ENCODE measurements at places on chromosomes 11 and 22. TPM values are rescaled to one million over a fixed set of nuclear protein-coding genes. Genes with fewer than 3 reads are reported as not detected.

The NRIP3 gene
- not detected for total RNA-seq

The MN1 gene
- 0.11 TPM for total RNA-seq

The MEI1 gene
- total RNA-seq = 33.1 TPM

The C11orf97 gene
- not detected for total RNA-seq

The IL10RA gene
- total RNA-seq = 10.8 TPM

- no peak overlapping the region for H3K4me3 ChIP-seq
- peaks cover 3% of the 10 kb centered on the region for H3K27me3 ChIP-seq
- no peaks in the 10 kb centered on the region for H3K36me3 ChIP-seq
- H3K4me1 ChIP-seq = peaks cover 7% of the 10 kb centered on the region
- H3K27ac ChIP-seq = no peak overlapping the region
Measured at GRCh38 chr11:47589584-47589976, 3.1 kb downstream of the FAM180B start.

- no peak overlapping the region for H3K4me3 ChIP-seq
- H3K36me3 ChIP-seq = no peaks in the 10 kb centered on the region
- no peaks in the 10 kb centered on the region for H3K4me1 ChIP-seq
- H3K27me3 ChIP-seq = peaks cover 4% of the 10 kb centered on the region
- no peak overlapping the region for H3K27ac ChIP-seq
Measured at GRCh38 chr11:70828593-70829082, 423.7 kb downstream of the SHANK2 start.

GRCh38 chr11:128421577-128422330, 165.6 kb downstream of the ETS1 start:
- H3K4me3 ChIP-seq = no peak overlapping the region
- H3K27ac ChIP-seq = no peak overlapping the region
- no peak for DNase-seq
- no peaks in the 10 kb centered on the region for H3K27me3 ChIP-seq
- H3K36me3 ChIP-seq = no peaks in the 10 kb centered on the region

GRCh38 chr11:131737357-131737756, 366.9 kb downstream of the NTM start:
- H3K36me3 ChIP-seq = no peaks in the 10 kb centered on the region
- peaks cover 5% of the 10 kb centered on the region for H3K27me3 ChIP-seq
- H3K27ac ChIP-seq = no peak overlapping the region
- no peak for DNase-seq
- H3K4me1 ChIP-seq = no peaks in the 10 kb centered on the region
- no peak overlapping the region for H3K4me3 ChIP-seq

- DNase-seq = no peak
- no peak overlapping the region for H3K27ac ChIP-seq
- no peaks in the 10 kb centered on the region for H3K27me3 ChIP-seq
- H3K4me3 ChIP-seq = no peak overlapping the region
- H3K36me3 ChIP-seq = no peaks in the 10 kb centered on the region
- H3K4me1 ChIP-seq = no peaks in the 10 kb centered on the region
Measured at GRCh38 chr11:75547617-75548058, 14.4 kb upstream of the SERPINH1 start.

DNA sequence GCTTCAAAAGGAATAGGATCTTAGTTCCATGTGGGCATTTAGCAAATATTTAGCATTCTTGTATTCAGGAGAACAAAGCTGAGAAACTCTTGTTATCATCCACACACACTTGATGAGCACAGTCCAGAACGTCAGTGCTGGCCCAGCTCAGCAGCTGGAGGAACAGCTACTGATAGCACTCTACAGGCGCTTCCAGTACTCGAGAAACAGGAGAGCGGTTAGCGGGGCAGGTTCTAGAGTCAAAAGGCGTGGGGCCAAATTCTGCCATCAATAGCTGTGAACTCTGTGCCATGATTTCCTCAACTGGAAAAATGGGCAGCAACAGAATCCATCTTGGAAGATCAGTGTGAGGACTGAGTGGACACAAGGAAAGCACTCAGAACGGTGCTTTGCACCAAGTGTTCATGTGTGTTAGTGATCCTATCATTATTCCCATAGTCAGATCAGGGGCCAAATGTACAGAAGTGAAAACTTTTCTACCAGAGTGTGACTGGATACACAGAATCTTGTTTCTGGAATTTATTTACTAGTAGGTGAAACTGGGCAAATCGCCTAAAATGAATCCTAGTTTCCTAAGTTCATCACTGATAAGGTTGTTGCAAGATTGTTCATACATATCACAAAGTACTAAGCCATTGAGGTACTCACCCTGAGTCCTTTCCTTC, 3.2 kb downstream of the JOSD1 start:
- no peaks in the 10 kb centered on the region for H3K27me3 ChIP-seq
- H3K4me3 ChIP-seq = peak overlapping the region; percentile 86
- no peak for DNase-seq
- H3K4me1 ChIP-seq = peaks cover 8% of the 10 kb centered on the region

DNA sequence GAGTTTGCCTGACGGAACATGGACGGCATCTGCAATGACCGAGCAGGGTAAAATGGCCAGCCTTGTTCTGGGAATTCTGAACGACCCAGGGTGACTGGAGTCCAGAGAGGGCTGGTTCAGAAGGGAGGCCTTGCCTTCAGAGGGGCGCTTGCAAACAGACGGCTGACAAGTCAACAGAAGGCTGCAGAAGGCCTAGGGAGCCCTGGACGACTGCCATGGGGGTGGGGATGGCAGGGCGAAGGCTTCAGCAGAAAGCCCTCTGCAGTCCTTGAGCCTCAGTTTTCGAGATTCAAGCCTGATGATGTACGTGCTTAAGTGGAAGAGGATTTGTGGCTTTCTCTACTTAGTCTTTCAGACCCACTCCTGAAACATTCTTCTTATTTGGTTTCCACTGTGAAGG, 117.1 kb upstream of the TBCEL start:
- H3K27me3 ChIP-seq = no peaks in the 10 kb centered on the region
- H3K4me3 ChIP-seq = no peak overlapping the region
- no peak for DNase-seq
- no peaks in the 10 kb centered on the region for H3K36me3 ChIP-seq

DNA sequence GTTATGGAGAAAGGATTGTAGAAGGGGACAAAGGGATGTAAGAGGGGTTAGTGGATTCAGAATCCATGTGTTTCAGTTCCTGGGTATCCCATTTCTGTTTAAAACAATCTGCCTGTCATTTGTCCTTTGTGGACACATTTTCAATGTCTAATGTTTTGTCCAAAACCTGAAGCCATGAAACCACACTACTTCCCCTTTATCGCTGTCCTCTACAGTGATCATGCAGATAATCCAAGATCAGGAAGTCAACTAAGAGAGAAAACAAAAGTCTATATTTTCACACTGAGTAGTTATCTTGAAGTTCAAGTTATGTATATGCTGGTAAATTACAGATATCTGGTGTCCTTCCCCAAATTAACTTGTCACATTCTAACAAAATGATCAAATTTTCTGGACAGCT, 457.0 kb downstream of the NTM start:
- H3K27me3 ChIP-seq = peaks cover 2% of the 10 kb centered on the region
- H3K4me3 ChIP-seq = no peak overlapping the region
- H3K27ac ChIP-seq = no peak overlapping the region
- no peaks in the 10 kb centered on the region for H3K4me1 ChIP-seq

DNA sequence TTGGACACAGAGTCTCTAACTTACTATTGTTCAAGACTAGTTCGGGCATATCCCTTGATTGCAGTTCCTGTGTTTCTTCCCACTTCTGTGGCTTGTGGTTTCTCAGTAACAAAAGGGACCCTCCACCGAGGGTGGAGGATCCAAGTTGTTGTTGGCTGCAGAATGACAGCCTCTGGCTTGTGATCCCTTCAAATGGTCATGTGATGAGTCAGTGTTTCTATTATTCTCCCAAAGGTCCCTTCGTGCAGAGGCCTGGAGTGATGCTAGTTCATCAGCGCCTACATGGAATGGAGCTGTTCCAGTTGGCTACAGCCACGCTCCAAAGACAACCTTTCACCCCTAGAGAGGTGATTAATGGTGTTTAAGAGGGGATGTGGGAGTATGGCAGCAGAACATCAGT, 2.6 kb upstream of the VWCE start:
- no peaks in the 10 kb centered on the region for H3K27me3 ChIP-seq
- peaks cover 16% of the 10 kb centered on the region for H3K36me3 ChIP-seq
- peaks cover 28% of the 10 kb centered on the region for H3K4me1 ChIP-seq
- no peak overlapping the region for H3K4me3 ChIP-seq

DNA sequence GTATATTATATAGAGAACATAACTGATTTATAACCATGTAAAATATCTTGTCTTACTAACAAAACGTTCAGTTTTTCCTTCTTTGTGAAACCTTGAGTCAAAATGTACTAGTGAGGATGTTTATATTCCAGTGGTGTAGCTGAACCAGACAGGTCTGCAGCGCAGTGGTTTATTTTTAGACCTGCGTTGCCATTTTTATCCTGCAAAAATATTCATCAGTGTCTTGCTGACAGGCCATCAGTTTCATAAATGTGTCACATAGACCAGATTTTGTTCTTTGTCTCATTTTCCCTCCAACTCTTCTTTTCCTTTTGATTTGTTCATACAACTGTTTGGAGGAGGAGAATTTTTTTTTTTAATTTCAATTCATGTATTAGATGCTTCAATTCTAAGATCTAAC, 43.1 kb downstream of the HSD17B12 start:
- DNase-seq = no peak
- H3K4me1 ChIP-seq = no peaks in the 10 kb centered on the region
- no peak overlapping the region for H3K4me3 ChIP-seq

DNA sequence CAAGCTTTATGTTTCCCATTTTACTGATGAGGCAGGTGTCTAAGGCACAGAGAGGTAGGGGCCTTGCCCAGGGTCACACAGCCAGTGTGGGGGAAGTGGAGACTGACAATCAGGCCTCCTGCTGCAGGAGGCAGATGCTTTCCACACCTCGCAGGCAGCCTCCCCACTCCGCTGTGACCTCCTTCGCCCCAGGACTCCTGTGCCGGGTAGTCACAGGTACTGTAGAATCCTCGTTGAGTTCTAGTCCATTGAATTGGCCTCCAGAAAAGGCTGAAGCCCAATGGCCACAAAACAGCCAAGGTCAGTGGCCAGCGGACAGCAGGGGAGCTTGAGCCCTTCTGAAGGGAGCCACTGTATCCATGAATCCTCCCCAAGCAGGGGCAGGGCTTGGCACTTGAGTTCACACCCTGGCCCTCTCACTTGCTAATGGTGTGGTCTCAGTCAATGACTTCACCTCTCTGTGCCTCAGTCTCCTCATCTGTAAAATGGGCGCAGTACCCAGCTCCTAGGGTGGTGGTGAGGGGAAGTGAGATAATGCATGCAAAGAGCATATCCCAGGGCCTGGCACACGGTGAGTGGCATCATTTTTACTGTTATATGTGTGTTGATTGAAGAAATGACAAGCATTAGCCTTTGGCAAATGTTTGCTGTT, 1.1 kb upstream of the FXYD2 start:
- no peak overlapping the region for H3K4me3 ChIP-seq
- no peak for DNase-seq
- no peaks in the 10 kb centered on the region for H3K27me3 ChIP-seq
- H3K4me1 ChIP-seq = peaks cover 17% of the 10 kb centered on the region
- H3K36me3 ChIP-seq = no peaks in the 10 kb centered on the region
- H3K27ac ChIP-seq = no peak overlapping the region

GRCh38 chr11:44083906-44084305, 11.6 kb upstream of the EXT2 start:
- H3K27me3 ChIP-seq = no peaks in the 10 kb centered on the region
- no peaks in the 10 kb centered on the region for H3K36me3 ChIP-seq
- no peak overlapping the region for H3K27ac ChIP-seq
- H3K4me3 ChIP-seq = no peak overlapping the region
- no peaks in the 10 kb centered on the region for H3K4me1 ChIP-seq
- no peak for DNase-seq

DNA sequence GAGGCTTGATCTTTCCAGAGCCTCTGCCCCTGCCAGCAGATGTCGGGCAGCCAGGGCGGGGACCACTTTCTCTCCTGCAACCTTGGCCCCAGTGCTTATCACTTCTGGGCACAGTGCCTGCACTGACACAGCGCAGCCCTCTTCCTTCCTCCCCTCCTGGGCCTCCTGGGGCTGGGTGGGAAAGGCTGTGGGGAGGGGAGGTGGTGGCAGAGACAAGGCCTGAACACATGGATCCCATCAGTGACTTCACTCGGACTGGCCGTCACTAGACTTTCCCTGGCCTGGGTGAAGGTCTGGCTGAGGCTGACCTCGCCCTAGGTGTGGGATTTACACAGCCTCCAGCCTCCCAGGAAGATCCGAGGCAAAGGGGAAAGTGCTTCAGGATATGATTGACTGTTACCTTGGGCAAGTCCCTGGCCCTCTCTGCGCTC, 68.1 kb downstream of the LRRC32 start:
- H3K36me3 ChIP-seq = no peaks in the 10 kb centered on the region
- H3K27me3 ChIP-seq = peaks cover 5% of the 10 kb centered on the region
- no peak for DNase-seq
- H3K4me1 ChIP-seq = no peaks in the 10 kb centered on the region

DNA sequence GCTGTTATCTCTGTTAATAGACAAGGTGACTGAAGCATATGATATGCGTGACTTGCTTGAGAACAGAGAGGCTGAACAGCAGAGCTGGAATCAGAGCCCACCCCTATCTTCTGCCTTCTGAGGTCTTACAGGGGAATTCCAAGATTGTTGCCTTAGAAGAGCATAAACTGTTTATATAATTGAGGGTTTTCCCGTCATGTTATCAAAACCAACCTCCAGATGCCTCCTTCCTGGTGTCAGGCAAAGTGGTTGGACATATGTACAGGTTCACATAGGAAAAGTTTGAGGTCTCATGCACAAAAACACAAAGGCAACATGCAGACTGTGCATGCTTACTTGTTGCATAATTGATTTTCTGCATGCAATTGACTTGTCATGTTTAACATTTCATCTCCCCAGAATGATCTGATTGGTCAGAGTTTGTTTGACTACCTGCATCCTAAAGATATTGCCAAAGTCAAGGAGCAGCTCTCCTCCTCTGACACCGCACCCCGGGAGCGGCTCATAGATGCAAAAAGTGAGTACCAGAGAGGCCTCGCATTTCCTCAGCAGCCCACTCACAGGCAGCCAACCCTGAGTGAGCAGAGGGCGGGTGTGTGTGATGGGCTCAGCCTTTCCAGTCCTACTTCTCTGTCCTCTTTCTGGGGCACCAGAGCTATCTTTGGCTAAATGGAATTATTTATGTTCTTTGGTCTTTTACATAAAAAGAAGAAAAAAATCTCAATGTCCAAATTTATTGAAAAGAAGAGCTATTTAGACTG, 88.9 kb downstream of the BMAL1 start:
- no peak for DNase-seq
- no peak overlapping the region for H3K27ac ChIP-seq
- no peaks in the 10 kb centered on the region for H3K4me1 ChIP-seq
- peaks cover 24% of the 10 kb centered on the region for H3K36me3 ChIP-seq
- no peaks in the 10 kb centered on the region for H3K27me3 ChIP-seq
